ENCODE measurements at places on chromosomes 4 and X.

- no peak for DNase-seq
These were observed 811.5 kb upstream of the FRG1 start for GRCh38 chr4:189129044-189129694.

GRCh38 chrX:69597399-69597798, 18.5 kb upstream of the EDA start:
- no peak for DNase-seq

DNA sequence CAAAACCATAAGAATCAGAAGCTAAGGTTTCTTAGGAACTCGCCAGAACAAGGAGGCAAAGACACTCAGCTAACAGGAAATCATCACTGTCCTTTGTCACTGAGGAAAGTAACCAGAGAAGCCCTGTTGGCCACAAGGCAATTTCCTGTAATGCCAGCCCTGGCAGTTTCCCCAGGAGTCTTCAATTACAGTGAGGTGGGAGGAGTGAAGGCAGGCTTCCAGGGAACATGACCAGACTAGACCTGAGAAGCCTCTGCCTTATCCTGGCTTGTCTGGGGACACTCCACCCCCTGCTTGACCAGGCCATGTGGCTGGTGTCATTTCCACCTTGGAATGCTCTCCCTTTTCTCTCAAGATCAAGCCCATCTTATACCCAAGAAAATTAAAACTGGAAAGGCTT, 125.3 kb downstream of the COL4A6 start:
- DNase-seq, result peak; percentile 5

GRCh38 chr4:53605783-53606182, 14.5 kb upstream of the LNX1 start:
- no peak for DNase-seq

- DNase-seq, result no peak
These were observed 3.7 kb downstream of the C4orf54 start for GRCh38 chr4:99653916-99654315.

DNA sequence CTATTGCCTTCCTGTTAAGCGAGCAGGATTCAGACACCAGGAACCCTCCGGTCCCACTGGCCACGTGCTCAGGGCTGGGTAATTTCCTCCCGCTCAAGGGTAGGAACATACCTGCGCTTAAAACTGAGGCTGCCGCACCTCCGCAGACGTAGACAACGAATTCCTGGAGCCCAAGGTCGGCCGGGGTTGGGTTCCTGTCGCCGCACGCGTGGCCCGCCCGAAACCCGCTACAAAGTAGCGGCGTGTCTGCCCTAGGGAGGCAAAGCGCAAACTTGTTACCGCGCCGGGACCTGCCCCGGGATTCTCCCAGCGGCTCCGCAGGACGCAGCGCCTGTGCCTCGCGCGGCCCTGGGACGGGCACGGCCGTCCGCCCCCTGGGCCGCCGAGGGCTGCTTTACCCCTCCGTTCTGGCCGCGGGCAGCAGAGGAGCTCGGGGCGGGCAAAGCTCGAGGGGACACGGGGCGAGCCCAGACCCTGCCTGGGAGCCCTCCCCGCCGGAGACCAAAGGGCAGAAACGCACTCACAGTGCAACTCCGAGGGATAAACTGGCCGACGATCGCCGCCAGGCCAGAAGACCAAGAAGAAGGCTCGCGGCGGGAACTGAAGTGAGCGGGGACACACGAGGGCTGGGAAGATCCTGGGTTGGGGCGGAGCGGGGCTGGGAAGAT, at the start of gene ERVMER34-1:
Gene ERVMER34-1 (minus strand): TSS at position 607 of the 668 bp plus-strand sequence. CDS start 5,905 bp downstream, outside the sequence.
- DNase-seq, result no peak

GRCh38 chrX:106243376-106243775, 75.3 kb downstream of the PWWP3B start:
- no peak for DNase-seq

DNA sequence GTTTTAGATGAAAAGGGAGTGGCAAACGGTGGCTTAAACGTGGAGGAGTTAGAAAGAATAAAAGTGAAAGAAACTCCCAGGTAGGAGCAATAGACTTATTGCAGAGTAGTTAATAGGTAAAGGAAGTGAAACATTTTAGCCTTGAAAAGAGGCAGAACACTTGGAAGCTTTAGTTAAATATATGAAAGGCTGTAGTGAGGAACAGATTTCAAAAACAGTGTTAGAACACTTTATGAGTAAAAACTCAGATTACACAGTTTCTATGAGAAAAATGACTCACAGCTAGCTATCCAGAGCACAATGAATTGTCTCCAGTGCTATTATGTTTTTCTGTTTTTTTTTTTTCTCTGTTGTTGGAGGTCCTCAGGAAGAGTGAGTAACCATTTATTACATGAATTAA, 45.8 kb downstream of the TACR3 start:
- DNase-seq, result no peak

- no peak for DNase-seq
These were observed 964.7 kb downstream of the PCDH19 start for GRCh38 chrX:99445336-99445735.

DNA sequence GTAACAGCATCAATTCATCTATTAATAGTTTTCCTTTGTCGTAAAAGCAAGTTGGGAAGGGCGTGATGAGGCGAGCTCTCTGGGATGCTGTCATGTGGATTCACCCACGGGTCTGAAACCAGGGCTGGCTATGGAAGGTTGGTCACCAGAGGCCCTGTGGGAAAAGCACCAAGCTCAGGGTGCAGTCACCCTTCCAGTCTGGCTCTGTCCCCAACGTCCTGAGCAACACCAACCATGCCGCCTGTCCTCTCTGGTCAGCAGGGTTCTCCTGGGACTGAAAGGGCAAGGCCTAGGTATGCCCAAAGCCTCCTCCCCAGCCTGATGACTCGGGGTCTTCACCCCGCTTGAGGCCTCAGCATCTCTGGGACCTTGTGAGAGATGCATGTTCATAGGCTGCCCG, 97.2 kb upstream of the MSX1 start:
- no peak for DNase-seq

GRCh38 chr4:87783781-87784180, 15.6 kb upstream of the IBSP start:
- DNase-seq, result no peak

DNA sequence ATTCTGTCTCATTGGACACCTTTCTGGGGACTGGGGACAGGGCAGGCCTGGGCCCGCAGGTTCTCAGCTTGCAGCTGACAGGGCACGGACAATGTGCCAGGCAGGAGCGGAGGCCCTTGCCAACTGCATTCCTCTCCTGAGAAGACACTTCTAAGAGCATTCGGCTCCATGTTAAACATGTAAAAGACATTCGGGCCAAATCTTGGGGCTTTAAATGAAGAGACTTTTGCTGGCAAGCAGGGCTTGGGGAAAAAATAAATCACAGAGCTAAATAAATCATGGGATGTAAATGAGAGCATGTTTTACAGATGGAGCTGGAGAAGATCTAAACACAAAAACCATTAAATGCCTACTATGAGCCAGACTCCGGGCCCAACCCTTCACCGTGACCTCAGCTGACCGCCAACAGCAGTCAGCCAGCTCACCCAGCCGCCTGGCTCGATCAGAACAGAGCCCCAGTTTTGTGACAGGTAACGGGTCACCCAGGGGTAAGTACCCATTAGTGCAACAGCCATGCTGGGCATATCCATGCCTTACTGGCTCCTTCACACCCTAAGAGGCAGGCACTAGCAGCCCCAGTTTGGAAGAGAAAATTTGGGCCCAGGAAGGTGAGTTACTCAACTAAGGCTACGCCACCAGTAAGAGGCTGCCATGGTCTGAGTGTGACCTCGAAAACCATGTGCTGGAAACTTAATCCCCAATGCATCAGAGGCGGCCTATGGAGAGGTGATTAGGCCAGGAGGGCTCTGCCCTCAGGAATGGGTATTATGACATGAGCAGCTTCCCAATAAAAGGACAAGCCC, 14.7 kb downstream of the WDR1 start:
- DNase-seq, result no peak

- DNase-seq, result no peak
These were observed 44.0 kb downstream of the SERTM2 start for GRCh38 chrX:111555406-111555958.

- peak; percentile 13 for DNase-seq
These were observed 20.3 kb downstream of the ATP2B3 start for GRCh38 chrX:153537526-153538295.

DNA sequence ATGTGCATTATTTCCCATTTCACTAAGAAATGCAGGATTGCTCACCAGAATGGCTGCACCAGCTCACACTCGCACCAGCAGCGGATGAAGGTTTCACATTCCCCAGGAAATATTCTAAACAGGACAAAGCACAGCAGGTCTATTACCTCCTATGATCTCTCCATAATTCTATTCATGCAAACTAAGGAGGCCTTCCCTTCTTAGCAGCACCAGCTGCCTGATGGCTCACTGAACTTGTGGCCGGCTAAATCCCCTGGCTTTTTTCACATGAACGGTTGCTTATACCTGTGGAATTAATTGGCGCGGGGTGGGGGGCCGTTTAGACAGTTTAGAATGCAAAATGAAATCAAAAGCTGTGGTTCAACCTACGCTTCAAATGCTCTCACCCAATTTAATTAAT, 73.5 kb upstream of the SRD5A3 start:
- no peak for DNase-seq

DNA sequence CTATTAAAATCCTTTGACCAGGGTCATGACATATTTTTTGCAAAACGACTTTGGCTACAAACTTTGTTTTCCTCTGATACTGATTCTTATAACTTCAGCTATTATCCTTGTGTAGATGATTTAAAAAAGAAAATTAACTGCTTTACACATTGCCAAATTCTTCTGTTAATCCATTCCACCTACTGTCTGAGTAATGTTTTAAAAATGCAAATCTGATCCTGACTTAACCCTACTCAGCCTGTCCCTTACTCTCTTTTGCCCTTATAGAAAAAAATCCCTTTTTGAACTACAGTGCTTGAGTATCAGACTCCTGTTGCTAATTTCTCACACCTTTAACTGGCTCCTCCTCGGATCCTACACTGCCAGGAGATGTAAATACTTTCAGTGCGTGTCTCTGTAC, 723.1 kb downstream of the ADGRL3 start:
- DNase-seq, result no peak

DNA sequence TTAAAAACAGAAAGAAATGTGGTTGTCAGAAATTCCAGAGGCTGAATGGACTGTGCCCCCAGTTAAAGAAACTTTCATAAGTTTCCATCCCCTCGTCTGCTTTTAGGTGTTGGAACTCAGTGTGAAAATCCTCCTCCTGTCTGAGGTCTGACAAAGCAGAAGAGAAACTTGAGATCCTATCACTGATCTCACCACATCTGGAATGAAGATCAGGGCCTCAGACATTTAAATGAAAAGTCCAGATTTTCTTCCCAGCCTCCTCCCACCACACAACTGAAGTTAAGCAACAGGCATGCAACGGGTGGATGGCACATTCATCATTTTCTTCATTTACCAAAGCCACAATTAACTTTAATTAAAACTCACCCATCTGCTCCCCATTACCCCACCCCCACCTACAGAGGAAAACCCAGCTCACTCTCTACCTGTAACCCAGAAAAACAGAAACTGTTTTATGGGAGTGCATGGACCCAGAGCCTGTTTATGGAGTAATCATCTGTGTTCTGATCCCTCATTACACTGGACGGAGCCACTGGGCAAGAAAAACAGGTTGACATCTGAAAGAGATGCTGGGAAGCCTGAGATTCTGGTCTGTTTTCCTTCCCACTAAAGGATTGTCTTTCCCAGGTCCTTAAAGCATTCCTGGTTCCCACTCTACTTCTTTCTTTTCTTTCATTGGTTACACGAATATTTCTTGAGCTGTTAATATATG, 58.1 kb upstream of the HOPX start:
- no peak for DNase-seq
